Suprapubic skin (tissue), 4 donors: ENCODE measurements at places on chromosomes 6 and 20. TPM values are rescaled to one million over a fixed set of nuclear protein-coding genes. Genes with fewer than 3 reads are reported as not detected.

DNA sequence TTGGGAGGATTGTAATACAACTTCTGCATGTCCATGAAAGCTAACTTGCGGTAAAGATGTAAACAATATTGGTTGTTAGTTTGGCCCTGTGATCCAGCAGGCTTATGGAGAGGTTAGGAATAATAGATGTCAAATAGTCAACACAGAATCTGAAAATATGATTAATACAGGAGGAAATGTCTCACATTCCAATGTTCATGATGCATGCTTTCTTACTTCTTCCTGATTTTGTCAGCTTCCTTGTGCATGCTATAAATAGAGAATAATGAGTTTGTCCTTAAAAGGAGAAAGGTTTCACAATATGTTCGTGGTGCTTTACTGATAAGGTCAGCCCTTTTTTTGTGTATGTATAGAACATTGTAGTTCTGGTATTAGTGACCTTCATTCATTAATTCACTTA lies 136.7 kb downstream of the MMUT start:
- no peak overlapping the region for H3K4me3 ChIP-seq
- H3K4me1 ChIP-seq: no peaks in the 10 kb centered on the region
- H3K36me3 ChIP-seq: no peaks in the 10 kb centered on the region
- no peak overlapping the region for H3K27ac ChIP-seq
- H3K27me3 ChIP-seq: no peaks in the 10 kb centered on the region

DNA sequence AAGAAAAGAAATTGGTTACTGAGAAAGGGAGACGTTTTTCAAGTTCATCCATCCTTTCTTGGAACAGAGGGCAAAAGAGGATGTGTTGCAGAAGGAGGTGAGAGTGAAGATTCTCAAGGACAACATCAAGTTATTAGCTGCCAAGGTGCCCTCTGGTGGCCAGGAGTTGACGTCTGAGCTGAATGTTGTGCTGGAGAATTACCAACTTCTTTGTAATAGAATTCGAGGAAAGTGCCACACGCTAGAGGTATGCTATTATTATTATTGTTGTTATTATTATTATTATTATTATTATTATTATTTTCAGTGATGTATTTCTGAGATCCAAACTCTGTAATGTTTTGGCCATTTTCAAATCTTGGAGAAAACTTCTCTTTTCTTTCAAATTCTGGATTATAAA lies 197.0 kb downstream of the UTRN start:
- H3K36me3 ChIP-seq: peaks cover 29% of the 10 kb centered on the region
- H3K4me3 ChIP-seq: no peak overlapping the region
- H3K27me3 ChIP-seq: no peaks in the 10 kb centered on the region

DNA sequence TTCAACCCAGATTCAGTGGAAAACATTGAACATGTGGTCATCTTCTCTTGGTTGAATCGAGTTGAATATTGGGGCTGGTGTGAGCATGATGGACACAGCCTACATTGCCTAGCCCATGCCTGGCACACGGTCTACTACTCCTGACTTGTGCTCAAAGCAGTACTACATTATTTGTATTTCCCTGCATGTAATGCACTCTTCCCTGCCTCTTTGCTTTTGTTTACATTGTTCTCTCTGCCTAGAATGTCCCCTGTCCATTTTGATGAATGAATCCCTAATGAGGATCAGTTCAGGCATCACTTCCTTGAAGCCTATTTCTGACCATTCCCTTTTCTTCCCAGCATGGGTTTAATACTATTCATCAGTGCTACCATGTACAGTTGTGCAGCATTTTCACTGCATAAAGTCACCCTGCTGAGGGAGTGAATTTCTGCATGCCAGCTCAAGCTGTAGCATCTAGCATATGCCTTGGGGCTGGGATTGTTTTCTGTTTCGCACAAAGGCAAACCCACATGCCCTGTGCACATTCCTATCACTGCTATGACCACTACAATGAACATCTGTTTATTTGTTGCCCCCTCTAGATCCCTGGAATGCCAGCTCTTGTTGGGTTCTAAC lies 75.3 kb upstream of the CCN6 start:
- no peak overlapping the region for H3K27ac ChIP-seq
- H3K4me3 ChIP-seq: no peak overlapping the region
- H3K4me1 ChIP-seq: peaks cover 12% of the 10 kb centered on the region
- H3K36me3 ChIP-seq: no peaks in the 10 kb centered on the region

DNA sequence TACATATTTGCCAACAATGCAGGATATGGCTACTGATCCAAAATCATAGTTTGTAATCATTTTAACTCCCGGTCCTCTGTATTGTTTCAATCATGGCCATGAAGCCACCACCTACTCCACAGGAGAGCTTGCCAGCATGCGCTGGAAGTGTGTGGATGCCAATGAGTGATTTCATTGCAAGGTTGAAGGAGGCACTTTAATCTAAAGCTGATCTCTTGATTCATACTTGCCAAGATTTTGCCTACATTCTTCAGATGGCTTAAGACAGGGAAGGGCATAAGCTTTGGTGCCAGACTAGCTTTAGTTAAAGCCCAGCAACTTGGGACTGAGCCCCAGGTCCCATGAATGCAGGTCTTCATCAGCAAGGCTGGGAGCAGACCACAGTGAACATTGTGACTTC lies 58.8 kb downstream of the TPD52L1 start:
- peaks cover 5% of the 10 kb centered on the region for H3K4me1 ChIP-seq
- no peak overlapping the region for H3K27ac ChIP-seq
- H3K36me3 ChIP-seq: no peaks in the 10 kb centered on the region
- no peak overlapping the region for H3K4me3 ChIP-seq
- no peak for DNase-seq

GRCh38 chr6:157157258-157157657 lies 166.1 kb downstream of the TMEM242 start:
- no peaks in the 10 kb centered on the region for H3K4me1 ChIP-seq
- no peaks in the 10 kb centered on the region for H3K27me3 ChIP-seq
- peaks cover 39% of the 10 kb centered on the region for H3K36me3 ChIP-seq
- no peak overlapping the region for H3K27ac ChIP-seq

GRCh38 chr6:30824698-30825097 lies 59.6 kb upstream of the DDR1 start:
- DNase-seq: no peak
- H3K27ac ChIP-seq: no peak overlapping the region
- no peak overlapping the region for H3K4me3 ChIP-seq
- no peaks in the 10 kb centered on the region for H3K36me3 ChIP-seq

DNA sequence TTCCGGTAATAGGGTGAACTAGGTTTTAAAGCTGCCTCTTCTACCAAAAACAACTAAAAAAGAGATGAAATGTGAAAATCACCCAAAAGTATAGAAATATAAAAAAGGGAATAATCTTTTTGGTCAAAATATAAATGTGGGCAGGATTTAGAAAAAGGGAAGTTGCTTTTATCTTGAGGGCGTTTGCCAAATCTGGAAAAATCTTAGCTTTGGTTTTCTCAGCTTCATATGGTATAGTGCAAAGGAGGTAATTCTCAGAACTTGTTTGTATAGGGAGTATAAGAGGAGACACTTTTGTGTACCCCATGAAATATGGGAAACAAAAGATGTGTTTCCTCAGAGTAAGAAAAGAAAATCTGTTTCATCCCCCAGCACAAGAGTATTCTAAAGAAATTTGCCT lies 54.2 kb upstream of the TRIM26 start:
- H3K36me3 ChIP-seq: no peaks in the 10 kb centered on the region
- no peaks in the 10 kb centered on the region for H3K4me1 ChIP-seq
- no peak for DNase-seq
- H3K27ac ChIP-seq: no peak overlapping the region

GRCh38 chr6:18203786-18204185 lies 48.6 kb downstream of the KDM1B start:
- H3K36me3 ChIP-seq: peaks cover 78% of the 10 kb centered on the region
- no peak overlapping the region for H3K4me3 ChIP-seq
- no peaks in the 10 kb centered on the region for H3K27me3 ChIP-seq
- H3K27ac ChIP-seq: no peak overlapping the region
- H3K4me1 ChIP-seq: no peaks in the 10 kb centered on the region
- DNase-seq: no peak

DNA sequence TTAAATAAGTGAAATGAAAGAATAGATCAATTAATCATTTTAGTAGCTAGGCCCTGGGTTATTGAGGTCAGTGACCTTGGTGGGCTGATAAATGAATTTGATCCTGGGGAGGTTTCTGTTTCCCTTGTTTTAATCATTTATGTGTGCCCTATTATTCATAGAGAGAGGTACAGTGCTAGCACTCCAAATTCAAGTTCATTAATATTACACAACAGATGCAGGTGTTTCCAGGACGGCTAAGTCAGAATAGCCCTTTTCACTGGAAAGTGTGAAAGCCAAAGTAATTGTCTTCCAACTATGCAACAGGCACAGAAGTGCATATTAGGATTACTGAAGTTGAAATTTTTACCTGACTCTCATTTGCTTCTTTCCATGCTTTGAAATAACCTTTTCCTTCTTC lies 61.7 kb upstream of the SGK1 start:
- H3K27ac ChIP-seq: peak overlapping the region; percentile 75
- H3K27me3 ChIP-seq: no peaks in the 10 kb centered on the region
- DNase-seq: no peak
- H3K36me3 ChIP-seq: no peaks in the 10 kb centered on the region
- H3K4me1 ChIP-seq: peaks cover 20% of the 10 kb centered on the region
- H3K4me3 ChIP-seq: no peak overlapping the region

GRCh38 chr6:45655745-45656476 lies 278.2 kb upstream of the SUPT3H start:
- H3K4me3 ChIP-seq: no peak overlapping the region
- H3K4me1 ChIP-seq: no peaks in the 10 kb centered on the region
- DNase-seq: peak; percentile 41

DNA sequence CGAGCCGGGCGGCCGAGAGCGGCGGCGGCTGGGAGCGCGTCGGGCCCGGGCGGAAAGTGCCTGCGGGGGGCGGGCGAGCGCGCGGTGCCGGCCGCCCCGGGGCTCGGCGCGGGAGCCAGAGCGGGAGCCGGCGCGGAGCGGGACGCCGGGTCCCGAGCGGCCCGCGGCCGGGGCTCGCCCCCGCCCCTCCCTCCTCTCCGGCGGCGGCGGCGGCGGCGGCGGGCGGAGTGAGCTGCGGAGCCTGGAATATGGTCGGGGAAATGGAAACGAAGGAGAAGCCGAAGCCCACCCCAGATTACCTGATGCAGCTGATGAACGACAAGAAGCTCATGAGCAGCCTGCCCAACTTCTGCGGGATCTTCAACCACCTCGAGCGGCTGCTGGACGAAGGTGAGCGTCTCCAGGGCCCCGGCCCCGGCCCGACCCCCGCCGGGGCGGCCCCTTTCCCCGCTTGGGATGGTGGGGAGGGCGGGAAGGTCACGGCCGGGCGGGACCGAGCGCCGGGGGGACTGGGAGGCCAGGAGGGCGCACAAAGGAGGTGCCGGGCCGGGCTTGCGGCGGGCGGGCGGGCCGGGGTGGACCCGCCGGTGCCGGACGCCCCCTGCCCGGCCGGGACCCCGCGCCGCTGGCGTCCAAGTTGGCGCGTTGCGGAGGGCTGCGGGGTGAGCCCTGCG lies 565 bp downstream of the QKI start:
- no peak for DNase-seq
- H3K36me3 ChIP-seq: no peaks in the 10 kb centered on the region
- H3K4me3 ChIP-seq: peak overlapping the region; percentile 97
- peak overlapping the region; percentile 100 for H3K27ac ChIP-seq
- H3K4me1 ChIP-seq: peaks cover 33% of the 10 kb centered on the region

GRCh38 chr6:98416027-98416426 lies 418.3 kb upstream of the POU3F2 start:
- no peaks in the 10 kb centered on the region for H3K36me3 ChIP-seq
- no peak overlapping the region for H3K4me3 ChIP-seq
- no peaks in the 10 kb centered on the region for H3K27me3 ChIP-seq
- H3K27ac ChIP-seq: no peak overlapping the region
- DNase-seq: no peak

GRCh38 chr6:131262060-131262459 lies 126.8 kb downstream of the AKAP7 start:
- no peak overlapping the region for H3K27ac ChIP-seq
- H3K4me1 ChIP-seq: no peaks in the 10 kb centered on the region
- H3K27me3 ChIP-seq: no peaks in the 10 kb centered on the region
- no peak overlapping the region for H3K4me3 ChIP-seq

DNA sequence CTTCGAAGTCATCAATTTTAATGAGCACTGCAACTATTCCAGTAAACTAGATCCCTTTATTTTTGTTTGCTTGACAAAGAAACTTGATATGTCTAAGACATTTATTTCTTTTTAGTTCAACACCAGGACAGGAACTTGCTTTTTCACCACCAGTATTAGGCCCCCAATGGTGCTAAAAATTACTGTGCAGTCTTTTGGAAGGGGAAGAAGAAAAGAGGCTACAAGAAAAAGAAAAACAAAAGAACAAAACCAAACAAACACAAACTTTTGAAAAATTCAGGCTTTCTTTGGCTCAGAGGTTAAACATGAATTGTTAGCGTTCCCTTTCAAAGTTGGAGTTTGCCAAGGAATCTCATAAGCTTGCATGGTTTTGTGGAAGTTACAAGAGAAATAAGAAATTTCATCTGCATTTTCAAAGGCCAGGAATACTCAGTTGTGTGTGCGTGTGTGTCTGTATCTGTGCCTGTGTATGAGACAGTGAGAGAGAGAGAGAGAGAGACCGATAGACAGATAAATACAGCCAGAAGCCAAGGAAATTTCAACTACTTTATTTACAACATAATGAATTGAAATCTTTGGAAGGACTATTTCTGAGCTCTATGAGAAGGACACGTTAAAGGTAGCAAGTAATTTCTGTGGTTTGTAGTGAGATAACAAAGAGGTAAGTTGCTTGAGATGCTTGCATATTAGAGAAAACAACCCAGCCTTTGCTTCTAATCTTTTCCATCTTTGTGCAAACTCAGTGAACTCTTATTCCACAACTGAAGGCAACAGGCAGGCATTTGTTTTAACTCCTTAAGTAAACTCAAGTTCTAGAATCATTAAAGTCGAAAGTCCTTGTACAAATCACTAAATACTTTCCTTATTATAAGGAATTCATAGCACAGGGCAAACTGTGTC lies 171.0 kb upstream of the CITED2 start:
- no peak for DNase-seq
- H3K27me3 ChIP-seq: no peaks in the 10 kb centered on the region
- H3K36me3 ChIP-seq: no peaks in the 10 kb centered on the region
- H3K4me1 ChIP-seq: peaks cover 27% of the 10 kb centered on the region

- no peak overlapping the region for H3K4me3 ChIP-seq
- DNase-seq: no peak
- no peaks in the 10 kb centered on the region for H3K27me3 ChIP-seq
- H3K27ac ChIP-seq: no peak overlapping the region
- H3K4me1 ChIP-seq: peaks cover 3% of the 10 kb centered on the region
Measured at GRCh38 chr6:46420921-46421638, 70.2 kb downstream of the RCAN2 start.

GRCh38 chr6:703552-703951 lies 10.6 kb upstream of the EXOC2 start:
- H3K27ac ChIP-seq: no peak overlapping the region
- H3K27me3 ChIP-seq: peaks cover 7% of the 10 kb centered on the region
- H3K4me3 ChIP-seq: no peak overlapping the region
- no peaks in the 10 kb centered on the region for H3K4me1 ChIP-seq
- DNase-seq: no peak

GRCh38 chr6:96760153-96760687 lies 77.1 kb downstream of the GPR63 start:
- DNase-seq: no peak
- H3K27ac ChIP-seq: no peak overlapping the region
- no peaks in the 10 kb centered on the region for H3K4me1 ChIP-seq
- no peak overlapping the region for H3K4me3 ChIP-seq

Gene SAMD3
- total RNA-seq: 3.5 TPM

Gene SCRT2
- total RNA-seq: not detected

Gene ADGRF4
- total RNA-seq: 45.7 TPM

Gene SLC17A9
- 0.10 TPM for total RNA-seq

Gene CAP2
- total RNA-seq: 1.9 TPM

Gene FOXQ1
- total RNA-seq: 45.4 TPM

Gene SEMG1
- total RNA-seq: not detected

Gene PACRG
- total RNA-seq: 1.9 TPM
